ENCODE measurements at places on chromosomes 12 and 14.

GRCh38 chr12:69338120-69338859 is 9.9 kb upstream of the LYZ start:
- no peak for DNase-seq

DNA sequence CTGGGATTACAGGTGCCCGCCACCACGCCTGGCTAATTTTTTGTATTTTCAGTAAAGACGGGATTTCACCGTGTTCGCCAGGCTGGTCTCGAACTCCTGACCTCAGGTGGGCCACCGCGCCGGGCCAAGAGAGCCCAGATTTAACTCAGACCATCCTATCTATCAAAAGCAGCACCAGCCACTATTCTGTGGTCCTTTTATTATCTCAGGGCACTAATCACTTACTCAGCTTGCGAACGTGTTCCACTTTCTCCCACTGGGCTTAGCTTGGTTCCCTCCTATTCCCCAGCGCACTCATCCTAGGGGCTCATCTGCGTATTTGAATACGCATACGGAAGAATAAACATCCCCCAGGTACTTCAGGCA is 16.2 kb upstream of the AACS start:
- DNase-seq = no peak

- DNase-seq = no peak
Observed at GRCh38 chr12:18861287-18861858, 123.5 kb downstream of the CAPZA3 start.

DNA sequence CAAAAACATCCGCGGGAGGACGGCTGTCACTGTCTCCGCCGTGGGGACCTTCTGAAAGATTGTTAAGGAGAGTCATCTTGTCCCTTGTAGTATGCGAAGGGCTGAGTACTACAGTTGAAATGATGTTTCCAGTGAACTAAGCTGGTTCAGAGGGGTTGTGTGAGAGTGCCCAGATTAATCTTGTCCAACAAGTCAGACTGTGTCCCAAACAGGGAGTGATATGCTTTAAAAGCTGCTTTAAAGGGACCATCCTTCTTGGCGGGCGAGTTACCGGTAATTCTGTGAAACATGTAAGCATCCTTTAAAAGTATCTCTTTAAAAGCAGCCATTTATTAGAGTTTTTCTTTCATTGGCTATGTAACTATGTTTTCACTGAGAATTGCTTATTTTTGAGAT is 1.1 kb downstream of the WDR20 start:
- no peak for DNase-seq

DNA sequence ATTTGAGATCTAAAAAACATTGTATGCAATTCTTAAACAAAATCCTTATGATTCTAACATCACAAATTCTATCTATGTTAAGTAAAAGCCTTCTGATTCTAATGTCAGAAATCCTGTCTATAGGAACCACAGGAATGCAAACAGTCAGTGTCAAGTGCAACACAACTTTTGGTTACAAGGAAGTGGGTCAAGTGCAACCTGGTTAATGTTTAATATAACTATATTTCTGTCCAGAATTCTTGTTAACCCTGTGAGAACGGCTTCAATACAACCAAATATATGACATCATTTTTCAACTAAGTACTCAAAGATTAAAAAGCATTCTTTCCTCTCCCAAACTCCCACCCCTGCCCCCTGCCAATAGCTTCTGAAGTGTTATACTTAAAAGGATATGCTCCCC is 107.9 kb upstream of the PLEKHA5 start:
- DNase-seq = no peak

- DNase-seq = no peak
Observed at GRCh38 chr14:69543341-69544115, 31.1 kb downstream of the CCDC177 start.

GRCh38 chr14:49633640-49634546 is 1.2 kb downstream of the DNAAF2 start:
- DNase-seq = peak; percentile 44

DNA sequence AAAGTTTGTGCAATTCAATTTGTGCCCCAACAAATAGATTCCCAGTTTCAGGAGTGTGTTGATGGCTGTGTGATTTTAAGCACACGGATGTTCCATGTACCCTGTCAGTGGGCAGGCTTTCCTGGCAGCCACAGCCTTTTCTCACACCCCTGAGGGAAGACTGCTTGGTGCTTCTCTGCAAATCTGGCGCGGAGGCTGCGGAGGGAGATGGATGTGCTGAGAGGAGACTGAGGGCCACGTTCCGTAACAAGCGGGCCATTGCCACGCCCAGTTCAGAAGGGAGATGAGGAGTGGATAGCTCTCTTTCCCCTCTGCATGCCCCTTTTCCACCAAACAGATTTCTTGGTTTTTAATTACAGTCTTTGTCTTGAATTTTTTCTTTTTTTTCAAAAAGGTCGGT is 89.1 kb downstream of the BEGAIN start:
- no peak for DNase-seq

DNA sequence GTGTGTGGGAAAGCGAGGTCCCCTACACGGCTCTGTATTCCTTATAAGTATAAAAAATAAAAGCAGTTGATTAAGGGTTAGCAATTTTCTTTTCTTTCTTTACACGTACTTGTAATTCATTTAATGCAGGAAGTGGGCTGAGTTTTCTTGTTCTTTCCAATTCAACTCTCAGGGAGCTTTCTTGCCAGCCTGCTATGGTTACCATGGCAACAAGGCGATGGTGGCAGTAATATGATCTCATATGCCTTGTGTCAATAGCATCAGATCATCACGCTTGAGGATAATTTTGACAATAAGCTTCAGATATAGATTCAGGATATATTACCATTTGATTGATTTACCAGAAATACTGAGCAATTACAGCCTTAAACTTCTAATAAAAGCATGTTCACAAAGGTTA is 466.5 kb downstream of the APAF1 start:
- DNase-seq = no peak

GRCh38 chr12:68276402-68276930 is 23.1 kb upstream of the IL22 start:
- no peak for DNase-seq

DNA sequence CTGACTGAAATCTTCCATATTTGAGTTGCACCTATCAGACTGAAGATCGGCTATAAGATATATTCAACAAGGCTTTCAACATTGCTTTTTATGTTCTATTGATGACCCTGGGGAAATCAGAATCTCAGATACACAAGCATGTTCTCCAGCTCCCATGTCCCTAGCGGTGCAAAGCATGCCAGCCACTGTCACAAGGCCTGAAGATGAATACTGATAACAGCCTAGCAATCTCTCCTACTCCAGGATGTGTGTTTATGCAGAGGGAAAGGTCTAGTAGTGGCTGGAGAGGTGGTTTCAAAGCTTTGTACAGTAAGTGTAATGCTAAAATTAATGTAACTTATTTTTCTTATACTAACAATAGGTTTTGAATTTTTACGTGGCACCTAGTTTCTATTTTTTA is 64.6 kb downstream of the SOX5 start:
- no peak for DNase-seq

GRCh38 chr14:89954070-89955021 is at the start of gene EFCAB11:
EFCAB11 (minus strand) TSS chr14:89954730; CDS start chr14:89954660, 70 bp downstream.
- peak; percentile 84 for DNase-seq

GRCh38 chr12:139585-139984 is 73.0 kb downstream of the IQSEC3 start:
- no peak for DNase-seq

GRCh38 chr12:2291182-2291832 is 238.5 kb downstream of the CACNA1C start:
- DNase-seq = no peak

- DNase-seq = no peak
Observed at GRCh38 chr14:32470161-32470715, 141.1 kb downstream of the AKAP6 start.

DNA sequence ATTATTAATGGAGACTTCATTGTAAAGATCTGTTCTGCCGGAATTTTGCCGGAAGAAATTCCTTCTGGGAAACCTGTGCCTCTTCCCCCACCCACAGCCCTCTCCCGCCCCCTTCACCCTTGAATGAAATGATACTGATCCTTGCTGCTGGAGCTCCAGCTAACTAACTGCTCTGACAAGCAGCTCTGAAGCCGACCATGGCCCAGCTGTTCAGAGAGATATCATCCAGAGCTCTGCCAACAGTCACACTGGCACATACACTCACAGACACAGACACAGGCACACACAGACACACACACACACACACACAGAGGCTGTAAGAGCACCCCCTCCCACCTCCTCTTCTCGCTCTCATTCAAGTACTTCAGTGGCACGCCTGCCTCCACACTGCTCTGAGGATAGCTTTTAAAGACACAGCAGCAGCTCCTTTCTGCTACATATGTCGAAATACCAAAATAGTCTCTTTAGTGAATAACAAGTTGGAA is 88.6 kb downstream of the R3HDM2 start:
- DNase-seq = no peak

DNA sequence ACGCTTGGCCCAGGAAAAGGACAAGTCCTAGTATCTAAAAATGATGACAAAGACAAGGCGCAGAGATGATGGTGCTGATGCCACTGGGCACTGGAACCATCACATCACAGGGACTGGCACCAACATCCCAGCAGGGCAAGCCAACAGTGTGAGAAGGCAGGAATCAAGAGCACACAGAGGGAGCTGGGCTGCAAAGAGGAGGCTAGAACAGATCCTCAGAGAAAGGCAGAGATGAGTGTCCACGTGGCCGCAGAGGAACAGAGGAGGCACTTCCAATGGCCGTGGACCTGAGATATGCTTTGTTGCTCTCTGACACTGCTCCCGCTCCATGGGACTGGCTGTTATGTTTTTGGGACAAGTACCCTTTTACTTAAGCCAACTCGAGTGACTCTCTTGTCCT is 17.9 kb downstream of the FOXN3 start:
- DNase-seq = no peak

GRCh38 chr14:72479461-72479931 is 414.4 kb downstream of the DPF3 start:
- DNase-seq = no peak

GRCh38 chr12:8697120-8697475 is 693 bp upstream of the RIMKLB start:
- DNase-seq = peak; percentile 1

- no peak for DNase-seq
Observed at GRCh38 chr12:12266389-12266872, 413 bp downstream of the LRP6 start.

DNA sequence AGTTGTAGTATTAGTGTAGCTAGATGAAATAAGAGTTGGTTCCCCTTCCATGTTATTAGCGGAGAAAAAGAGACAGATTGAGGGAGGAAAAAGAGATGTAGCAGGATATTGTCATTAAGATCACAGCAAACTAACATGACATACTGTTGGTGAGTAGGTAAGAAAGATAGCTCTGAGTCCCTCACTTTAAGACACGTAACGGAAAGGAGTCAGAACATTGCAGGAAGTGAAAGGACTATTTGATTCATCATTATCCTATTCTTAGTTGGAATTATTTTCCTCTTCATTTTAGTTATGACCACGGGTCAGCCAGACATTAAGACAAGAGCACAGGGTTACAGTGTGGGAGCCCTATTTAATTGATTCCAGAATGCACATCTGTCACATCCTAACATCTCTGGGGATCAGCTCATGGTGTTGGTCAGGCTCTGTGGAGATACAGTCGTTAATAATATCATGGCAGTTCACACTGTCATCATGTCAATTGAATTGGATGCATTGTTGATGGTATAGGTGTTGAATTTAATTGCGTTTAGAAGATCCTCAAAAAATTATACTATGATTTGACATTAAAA is 55.0 kb downstream of the TMX1 start:
- DNase-seq = no peak

DNA sequence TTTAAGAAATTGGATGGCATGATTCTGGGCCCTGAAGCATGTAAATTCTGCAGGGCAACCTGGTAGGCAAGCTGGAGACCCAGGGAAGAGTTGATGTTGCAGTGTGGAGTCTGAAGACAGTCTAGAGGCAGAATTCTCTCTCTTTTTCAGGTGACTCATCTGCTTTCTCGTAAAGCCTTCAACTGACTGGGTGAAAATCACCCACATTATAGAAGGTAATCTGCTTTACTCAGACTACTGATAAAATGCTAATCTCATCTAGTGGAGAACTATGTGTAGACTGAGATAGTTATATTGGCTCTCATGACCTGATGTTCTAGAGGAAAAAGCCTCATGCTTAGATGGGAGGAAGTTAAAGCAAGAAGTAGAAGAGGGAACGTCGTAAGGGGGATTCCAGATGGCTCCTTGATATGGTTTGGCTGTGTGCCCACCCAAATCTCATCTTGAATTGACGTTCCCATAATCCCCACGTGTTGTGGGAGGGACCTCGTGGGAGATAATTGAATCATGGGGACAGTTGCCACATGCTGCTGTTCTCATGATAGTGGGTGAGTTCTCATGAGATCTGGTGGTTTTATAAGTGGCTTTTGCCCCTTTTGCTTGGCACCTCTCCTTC is 723.8 kb downstream of the BCL11B start:
- DNase-seq = no peak

- no peak for DNase-seq
Observed at GRCh38 chr12:124909831-124910560, 4.5 kb downstream of the UBC start.

DNA sequence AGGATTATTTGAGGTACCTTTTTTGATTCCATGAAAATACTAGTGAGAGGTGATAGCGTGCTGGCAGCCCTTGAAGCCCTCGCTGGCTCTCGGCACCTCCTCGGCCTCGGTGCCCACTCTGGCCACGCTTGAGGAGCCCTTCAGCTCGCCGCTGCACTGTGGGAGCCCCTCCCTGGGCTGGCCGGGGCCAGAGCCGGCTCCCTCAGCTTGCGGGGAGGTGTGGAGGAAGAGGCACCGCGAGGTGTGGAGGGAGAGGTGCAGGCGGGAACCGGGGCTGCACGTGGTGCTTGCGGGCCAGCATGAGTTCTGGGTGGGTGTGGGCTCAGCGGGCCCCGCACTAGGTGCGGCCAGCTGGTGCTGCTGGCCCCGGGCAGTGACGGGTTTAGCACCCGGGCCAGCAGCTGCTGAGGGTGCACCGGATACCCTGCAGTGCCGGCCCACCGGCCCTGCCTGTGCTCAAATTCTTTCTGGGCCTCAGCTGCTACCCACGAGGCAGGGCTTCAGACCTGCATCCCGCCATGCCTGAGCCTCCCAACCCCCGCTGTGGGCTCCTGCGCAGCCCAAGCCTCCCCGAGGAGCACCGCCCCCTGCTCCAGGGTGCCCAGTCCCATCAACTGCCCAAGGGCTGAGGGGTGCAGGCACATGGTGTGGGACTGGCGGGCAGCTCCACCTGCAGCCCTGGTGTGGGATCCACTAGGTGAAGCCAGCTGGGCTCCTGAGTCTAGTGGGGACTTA is 7.4 kb downstream of the MOK start:
- DNase-seq = no peak

GRCh38 chr12:84058136-84058535 is 854.5 kb downstream of the SLC6A15 start:
- DNase-seq = no peak

DNA sequence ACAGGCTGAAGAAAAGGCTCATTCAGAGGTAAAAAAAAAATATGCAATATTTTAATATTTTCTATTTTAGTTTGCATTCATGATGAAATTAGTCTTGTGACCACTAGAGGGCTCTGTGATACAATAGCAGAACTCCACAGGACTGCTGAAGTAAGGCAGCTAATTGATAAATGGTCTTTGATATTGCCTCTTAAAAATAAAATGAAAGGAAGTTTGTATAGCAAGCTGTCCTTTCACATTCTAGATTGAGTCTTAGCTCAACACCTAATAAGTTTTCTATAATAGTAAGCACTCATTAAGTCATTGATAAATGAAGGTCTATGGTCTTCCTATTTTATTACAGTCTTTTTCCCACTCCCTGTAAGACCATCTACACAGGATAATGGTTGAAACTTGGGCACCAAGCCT is 315.7 kb downstream of the NAV3 start:
- DNase-seq = no peak

- no peak for DNase-seq
Observed at GRCh38 chr12:2467447-2468195, 327.1 kb upstream of the FKBP4 start.

GRCh38 chr12:107107381-107107780 is 14.0 kb upstream of the CRY1 start:
- DNase-seq = no peak

GRCh38 chr12:123896767-123897166 is 75.9 kb downstream of the CCDC92 start:
- DNase-seq = no peak

Measured in cerebellar nuclear complex (tissue), 1 donor.